ENCODE measurements at places on chromosomes 7 and 10.

GRCh38 chr10:58041901-58042300 lies 225.8 kb downstream of the IPMK start:
- DNase-seq, result no peak

GRCh38 chr10:68166871-68167585 lies 57.7 kb downstream of the MYPN start:
- no peak for DNase-seq

GRCh38 chr10:84138478-84139125 lies 707 bp upstream of the GHITM start:
- DNase-seq, result peak; percentile 77

- peak; percentile 9 for DNase-seq
Observed at GRCh38 chr10:24826009-24826408, 102.3 kb upstream of the ARHGAP21 start.

GRCh38 chr10:6986927-6987326 lies 406.9 kb upstream of the PRKCQ start:
- DNase-seq, result no peak

DNA sequence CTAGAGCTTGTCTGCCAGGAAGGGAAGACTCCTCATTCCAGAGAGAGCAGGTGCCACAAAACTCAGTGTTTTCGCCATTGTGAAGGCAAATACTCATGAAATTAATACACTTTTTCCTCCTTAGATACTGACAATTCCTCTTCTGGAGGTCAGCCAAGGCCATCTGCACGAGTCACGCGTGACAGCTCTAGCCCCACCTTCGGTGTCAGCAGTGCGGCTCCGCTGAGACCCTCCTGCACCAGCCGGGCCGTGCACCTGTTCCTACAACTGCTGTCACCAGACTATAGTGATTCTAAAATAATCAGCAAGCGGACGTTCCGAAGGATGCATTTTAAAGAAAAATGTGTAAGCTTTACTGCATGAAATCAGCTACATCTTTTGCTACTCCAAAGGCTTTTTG lies 127.7 kb downstream of the DIP2C start:
- no peak for DNase-seq

DNA sequence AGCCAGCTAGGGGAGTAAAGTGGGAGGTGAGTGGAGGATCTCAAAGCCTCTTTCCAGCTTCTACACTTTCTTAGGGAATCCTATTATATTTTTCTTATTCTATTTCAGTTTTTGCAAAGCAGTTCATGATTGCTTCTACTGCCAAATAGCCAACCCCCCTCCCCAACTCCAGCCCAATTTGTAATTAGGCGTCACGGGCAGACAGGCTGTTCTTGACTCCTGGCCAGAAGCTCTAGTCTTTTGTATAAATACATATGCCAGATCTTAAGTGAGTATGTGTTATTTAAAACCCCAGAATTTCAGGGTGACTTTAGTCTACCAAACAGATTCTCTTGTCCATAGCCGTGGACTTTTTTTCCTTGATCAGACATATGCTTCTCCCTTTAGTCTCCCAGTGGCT lies 255.2 kb downstream of the BUB3 start:
- DNase-seq, result no peak

DNA sequence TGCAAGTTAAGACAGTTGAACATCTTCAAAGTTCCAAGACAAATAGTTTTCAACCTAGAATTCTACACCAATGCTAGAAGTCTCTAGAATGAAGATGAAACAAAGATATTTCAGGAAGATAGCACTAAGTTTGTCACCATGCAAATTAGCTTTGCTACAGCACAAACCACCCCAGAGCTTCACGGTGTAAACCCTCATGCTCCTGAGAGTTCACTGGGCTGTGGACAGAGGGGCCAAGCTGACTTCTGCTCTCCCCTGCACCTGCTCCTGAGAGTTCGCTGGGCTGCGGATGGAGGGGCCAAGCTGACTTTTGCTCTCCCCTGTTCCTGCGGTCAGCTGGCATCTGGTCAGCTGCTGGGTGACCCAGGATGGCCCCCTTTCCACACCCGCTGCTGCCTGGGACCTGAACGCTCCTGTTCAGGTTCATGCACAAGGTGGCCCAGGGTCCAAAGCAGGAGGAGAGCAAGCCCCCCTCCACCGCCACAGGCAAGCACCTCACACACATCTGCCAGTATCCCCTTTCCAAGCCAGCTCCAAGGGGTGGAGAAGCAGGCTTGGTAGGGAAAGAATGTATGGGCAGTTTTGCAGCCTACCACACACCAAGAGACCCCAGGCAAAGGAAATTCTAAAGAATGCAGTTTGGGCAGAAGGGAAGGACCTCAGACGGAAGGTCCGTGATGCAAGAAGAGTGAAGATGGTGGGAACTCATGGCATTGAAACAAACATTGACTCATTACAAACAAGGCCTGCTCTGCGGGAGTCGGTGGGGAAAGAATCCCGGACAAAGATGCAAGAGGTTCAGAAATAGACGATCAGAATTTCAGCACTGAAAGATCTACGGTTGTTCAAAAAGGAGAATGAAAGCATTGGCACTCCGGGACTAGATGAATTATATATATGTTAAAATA lies 137.8 kb upstream of the PPP2R2D start:
- DNase-seq, result no peak

DNA sequence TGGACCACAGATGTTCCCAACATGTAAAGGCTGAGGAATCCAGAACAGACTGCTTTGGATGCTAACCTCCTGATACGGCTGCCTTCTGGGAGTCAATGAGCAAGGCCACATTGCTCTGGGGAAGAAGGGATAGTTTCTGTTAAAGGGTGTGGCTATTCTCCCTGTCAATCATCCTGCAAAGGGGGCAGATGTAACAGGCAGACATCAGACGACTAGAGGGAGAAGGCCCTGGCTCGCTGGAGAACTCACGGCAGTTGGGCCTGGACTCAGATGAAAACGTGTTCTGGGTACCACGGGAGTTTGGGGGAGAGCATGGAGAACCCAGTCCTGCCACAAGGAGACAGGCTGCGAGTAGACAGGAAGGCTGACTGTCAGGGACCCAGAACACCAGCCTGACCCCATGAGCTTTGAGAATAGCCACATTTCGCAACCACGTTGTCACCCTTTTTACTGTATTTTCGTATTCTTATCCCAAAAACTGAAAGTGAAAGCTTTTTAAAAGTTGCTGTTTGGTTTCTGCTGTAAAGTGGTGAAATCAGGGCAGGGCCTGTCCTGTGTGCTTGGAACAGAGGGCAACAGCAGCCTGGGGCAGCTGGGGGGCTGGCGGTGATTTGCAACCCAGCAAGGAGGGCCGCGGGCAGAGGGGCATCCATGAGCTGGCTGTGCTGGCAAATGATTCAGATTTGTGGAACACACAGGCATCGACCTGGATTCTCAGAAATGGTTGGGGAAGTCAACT lies 95.3 kb downstream of the MYOF start:
- DNase-seq, result peak; percentile 15

DNA sequence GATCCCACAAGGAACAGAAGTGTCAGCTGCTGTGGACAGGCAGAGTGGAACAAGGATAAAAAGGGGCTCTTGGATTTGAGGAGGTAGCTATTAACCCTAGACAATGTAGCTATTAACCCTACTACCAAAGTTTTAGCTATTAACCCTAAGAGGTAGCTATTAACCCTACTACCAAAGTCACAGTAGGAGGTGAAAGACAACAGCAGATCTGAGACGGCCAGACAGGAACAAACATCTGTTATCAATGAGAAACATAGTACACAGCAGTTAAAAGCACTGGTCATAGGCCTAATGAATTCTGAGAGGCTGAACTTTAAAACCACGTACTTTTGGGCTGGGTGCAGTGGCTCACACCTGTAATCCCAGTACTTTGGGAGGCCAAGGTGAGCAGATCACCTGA lies 11.9 kb downstream of the ERCC6 start:
- no peak for DNase-seq

- no peak for DNase-seq
Observed at GRCh38 chr7:106193661-106194060, 81.5 kb upstream of the SYPL1 start.

- DNase-seq, result peak; percentile 11
Observed at GRCh38 chr7:148772297-148773089, 73.8 kb downstream of the CUL1 start.

DNA sequence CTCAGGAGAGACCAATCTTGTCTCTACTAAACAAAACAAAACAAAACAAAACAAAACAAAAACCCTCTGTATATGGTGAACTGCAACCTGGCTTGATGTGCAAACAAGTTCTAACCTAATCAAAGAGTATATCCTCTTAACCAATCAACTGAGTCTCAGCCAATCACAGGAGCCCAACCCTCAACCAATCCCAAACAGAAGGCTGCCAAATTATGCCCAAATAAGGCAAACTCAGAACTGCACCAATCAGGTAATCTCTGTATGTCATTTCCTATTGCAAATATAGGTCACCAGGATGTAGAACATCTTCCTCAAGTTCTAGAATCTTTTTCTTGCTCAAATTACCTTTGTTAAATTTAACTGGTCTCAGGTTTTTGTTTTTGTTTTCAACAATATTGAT lies 5.2 kb downstream of the FAM133B start:
- DNase-seq, result peak; percentile 37

DNA sequence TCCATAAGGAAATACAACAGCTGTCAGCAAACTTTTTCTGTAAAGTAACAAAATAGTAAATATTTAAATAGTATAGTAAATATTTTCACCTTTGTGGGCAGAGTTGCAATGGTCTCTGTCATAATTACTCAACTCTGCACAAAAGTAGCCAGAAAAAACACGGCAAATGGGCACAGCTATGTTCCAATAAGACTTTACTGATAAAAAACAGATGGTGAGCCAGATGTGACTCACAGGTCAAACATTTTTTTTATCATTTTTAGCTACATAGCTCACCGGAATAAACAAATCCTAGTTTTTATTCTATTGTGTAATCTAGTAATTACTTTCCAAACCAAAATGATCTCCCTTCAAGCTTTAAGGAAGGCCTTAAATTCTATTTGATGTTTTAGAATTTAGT lies 55.3 kb downstream of the NCAPG2 start:
- no peak for DNase-seq

GRCh38 chr7:101625031-101625791 lies 3.9 kb downstream of the MYL10 start:
- DNase-seq, result no peak

DNA sequence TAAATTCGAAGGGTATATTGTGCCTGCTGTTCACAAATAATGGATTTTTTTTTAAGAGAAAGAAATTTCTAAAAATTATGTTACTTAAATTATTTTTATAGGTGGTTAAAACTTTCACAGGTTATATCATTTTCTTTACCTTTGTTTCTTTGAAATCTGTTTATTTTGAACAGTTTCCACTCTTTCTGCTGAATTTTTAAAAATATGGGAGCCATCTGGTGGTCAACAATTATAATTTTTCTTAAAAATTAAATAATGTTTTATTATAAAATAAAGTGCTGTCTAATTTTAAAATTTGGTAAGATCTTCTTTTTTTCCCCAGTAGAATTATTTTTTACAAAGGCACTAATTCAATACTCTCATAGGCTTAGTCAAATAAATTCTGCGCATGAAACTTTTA lies 263.9 kb downstream of the ETV1 start:
- DNase-seq, result no peak

DNA sequence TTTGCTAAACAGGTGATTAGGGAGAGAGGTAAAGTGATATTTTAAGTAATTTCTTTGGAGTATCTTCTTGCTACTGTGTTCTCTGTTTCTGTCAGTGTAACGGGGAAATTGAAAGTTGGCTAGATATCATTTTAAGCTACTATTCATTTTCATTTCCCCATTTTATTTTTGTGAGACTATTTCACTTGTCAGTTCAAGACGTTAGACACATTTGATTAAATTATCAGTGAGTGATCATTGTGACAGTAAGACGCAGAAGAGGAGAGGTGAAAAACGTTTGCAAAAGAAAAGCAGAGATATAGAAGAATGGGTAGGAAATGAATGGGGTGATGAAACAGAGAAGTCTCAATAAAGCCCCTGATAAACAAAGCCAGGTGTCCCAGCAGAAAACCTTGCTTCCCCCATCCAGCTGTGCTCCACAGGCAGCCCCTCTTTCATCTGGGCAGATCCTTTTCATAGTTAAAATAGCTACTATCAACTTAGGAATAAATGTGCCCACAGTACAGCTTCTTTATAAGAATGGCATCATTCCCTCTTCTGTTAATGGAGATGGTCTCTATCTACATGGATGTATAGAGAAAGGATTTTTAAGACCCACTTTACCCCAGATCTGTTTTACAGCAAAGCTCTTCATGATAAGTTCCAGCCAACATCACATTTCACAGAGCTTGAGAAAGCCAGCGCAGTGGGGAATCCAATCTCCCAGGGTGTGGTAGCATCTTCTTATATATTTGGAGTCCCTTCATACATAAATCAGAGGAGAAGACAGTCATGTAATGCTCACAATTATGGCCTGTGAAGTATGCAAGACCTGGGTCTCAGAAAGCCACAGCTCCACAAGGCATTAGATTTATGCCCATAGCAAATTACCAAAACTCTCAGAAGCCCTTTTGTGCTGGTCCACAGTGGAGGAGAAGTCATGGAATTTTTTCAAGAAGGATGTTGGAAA lies 138.1 kb upstream of the ITGB1 start:
- DNase-seq, result no peak

DNA sequence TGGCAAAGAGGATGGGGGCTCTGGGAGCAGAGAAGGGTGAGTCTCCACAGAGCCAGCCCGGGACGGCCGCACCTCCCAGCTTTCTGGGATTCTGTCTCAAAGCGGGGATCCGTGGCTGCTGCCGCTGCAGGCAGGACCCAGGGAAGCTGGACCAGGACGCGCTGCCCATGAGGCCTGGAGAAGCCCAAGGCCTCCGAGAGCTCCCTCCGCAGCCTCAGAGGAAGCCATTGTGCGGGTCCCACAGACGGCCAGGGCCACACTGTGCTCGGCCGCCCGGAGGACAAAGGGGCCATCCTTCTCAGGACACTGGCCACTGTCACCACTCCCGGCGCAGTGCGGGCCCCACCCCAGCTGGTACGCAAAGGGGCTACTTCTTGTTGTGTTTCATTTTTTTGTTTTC lies 79.3 kb upstream of the PDGFA start:
- no peak for DNase-seq

GRCh38 chr10:22473044-22473443 lies 127.7 kb downstream of the SPAG6 start:
- no peak for DNase-seq

GRCh38 chr10:84727398-84727797 lies 399.0 kb downstream of the CCSER2 start:
- no peak for DNase-seq
